ENCODE measurements at places on chromosomes 2 and 18. TPM values are rescaled to one million over a fixed set of nuclear protein-coding genes. Genes with fewer than 3 reads are reported as not detected.

The INHBB gene
- total RNA-seq: 0.13 TPM

The DOK6 gene
- total RNA-seq: 0.20 TPM

The PIEZO2 gene
- 3.9 TPM for total RNA-seq

The RBM44 gene
- 0.22 TPM for total RNA-seq

The GATA6 gene
- not detected for total RNA-seq

The TAF4B gene
- total RNA-seq: 20.4 TPM

The MOCOS gene
- 6.0 TPM for total RNA-seq

The IL1RN gene
- not detected for total RNA-seq

The UGP2 gene
- total RNA-seq: 883 TPM

The XDH gene
- 1.6 TPM for total RNA-seq

The ASNSD1 gene
- 48.5 TPM for total RNA-seq

The IL37 gene
- total RNA-seq: 0.55 TPM

The DSG3 gene
- 0.04 TPM for total RNA-seq

All from H9 (cell line).